MM.1S (cell line): ENCODE measurements at places on chromosomes 4 and X.

GRCh38 chr4:169079942-169080827 lies 70.1 kb upstream of the CBR4 start:
- no peak overlapping the region for H3K4me3 ChIP-seq
- H3K4me1 ChIP-seq = no peaks in the 10 kb centered on the region
- H3K27ac ChIP-seq = no peak overlapping the region
- no peak for DNase-seq
- H3K27me3 ChIP-seq = no peaks in the 10 kb centered on the region

DNA sequence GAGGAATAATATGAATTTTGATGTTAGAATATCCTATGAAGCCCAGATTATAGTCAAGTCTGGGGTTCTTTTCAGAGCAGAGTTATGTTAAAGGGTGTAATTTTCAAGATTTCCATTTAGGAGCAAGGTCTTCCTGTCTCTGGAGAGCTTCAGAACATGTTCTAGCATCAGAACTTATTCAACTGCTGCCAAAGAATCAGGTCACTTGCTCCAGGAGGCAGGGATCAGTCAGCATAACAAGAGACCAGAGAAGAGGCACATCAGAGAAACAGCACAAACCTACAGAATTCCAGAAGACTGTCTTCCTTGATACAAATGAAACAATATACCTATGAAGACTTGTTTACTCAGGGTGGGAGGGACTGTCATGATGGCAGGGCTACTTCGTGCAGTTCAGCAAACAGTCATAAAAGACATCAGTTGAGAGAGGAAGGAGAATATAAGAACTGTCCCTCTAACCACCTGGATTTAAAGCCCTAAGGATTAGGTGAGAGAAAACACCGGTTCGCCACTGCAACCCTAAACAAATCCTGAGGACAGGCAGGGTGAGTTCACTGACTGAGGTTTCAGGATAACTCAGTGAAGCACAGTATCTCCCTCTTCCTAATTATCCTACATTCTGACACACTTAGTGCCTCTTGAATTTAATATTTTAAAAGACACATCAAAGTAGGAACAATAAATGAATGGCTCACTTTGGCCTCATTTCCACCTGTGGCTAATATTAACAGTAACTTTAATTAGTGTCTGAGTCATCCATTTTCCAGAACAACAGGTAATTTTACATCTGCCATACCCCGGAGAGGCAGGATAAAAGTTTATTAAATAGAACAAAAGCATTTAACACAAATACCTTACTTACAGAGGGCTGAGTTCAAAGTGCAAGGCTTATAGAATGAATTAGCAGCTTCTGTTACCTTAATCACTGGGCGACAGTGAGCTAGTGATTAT lies 93.0 kb downstream of the HDAC8 start:
- H3K4me3 ChIP-seq = no peak overlapping the region
- 0 out of 2 replicates have a peak, but pooled peaks cover 2% of the 10 kb centered on the region for H3K36me3 ChIP-seq
- DNase-seq = no peak
- no peaks in the 10 kb centered on the region for H3K4me1 ChIP-seq
- no peaks in the 10 kb centered on the region for H3K27me3 ChIP-seq
- no peak overlapping the region for H3K27ac ChIP-seq

DNA sequence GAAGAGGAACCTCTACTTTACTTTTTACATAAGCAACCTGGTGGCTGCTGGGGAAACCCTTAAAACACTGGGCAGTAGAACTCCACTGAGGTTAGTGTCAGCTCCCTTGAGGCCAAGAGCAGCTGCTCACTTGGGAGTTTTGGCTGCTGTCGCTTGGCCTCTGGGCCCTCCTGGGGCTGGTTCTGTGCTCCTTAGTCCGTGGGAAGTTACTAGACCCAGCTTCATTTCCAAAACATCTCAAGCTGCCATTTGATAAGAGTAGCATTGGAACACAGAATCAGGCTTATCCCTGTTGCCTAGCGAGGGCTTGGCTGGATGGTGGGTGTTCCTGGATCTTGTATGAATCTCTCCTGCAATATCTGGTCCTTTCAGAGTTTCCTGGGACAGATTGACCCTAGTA lies 26.1 kb downstream of the RNF4 start:
- peaks cover 38% of the 10 kb centered on the region for H3K36me3 ChIP-seq
- no peak for DNase-seq
- H3K27ac ChIP-seq = no peak overlapping the region
- no peaks in the 10 kb centered on the region for H3K27me3 ChIP-seq
- no peaks in the 10 kb centered on the region for H3K4me1 ChIP-seq

- no peak overlapping the region for H3K4me3 ChIP-seq
- no peaks in the 10 kb centered on the region for H3K36me3 ChIP-seq
- H3K27me3 ChIP-seq = no peaks in the 10 kb centered on the region
- H3K27ac ChIP-seq = no peak overlapping the region
Measured at GRCh38 chrX:28850955-28851354, 263.7 kb downstream of the IL1RAPL1 start.

- H3K27ac ChIP-seq = peak overlapping the region; percentile 9; the same call in 1 of the 2 replicates
- H3K36me3 ChIP-seq = peaks cover 16% of the 10 kb centered on the region; the same call in 1 of the 2 replicates
- peaks cover 72% of the 10 kb centered on the region for H3K4me1 ChIP-seq
- no peaks in the 10 kb centered on the region for H3K27me3 ChIP-seq
- H3K4me3 ChIP-seq = no peak overlapping the region
Measured at GRCh38 chr4:89263265-89263664, 44.3 kb downstream of the GPRIN3 start.

DNA sequence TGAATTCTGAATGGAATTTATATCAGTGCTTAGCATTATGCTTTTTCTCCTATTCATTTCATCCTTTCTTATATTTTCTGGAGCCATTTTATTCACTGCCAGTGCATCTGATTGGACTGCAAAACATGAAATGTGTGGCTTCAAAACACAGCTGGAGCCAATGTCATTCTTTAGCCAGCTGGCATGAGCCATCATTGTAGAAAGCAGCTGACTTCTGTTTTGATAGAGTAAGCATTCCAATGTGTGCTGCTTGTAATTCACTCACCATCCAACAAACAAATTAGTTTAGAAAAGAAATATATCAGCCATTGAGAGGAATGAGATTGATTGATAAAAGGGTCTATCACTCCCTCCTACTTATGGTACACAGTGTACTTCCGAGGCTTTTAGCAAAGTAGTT lies 2616.0 kb downstream of the ARAP2 start:
- H3K27ac ChIP-seq = no peak overlapping the region
- DNase-seq = no peak
- no peak overlapping the region for H3K4me3 ChIP-seq
- no peaks in the 10 kb centered on the region for H3K36me3 ChIP-seq
- H3K4me1 ChIP-seq = no peaks in the 10 kb centered on the region
- H3K27me3 ChIP-seq = no peaks in the 10 kb centered on the region

- H3K4me3 ChIP-seq = no peak overlapping the region
- H3K4me1 ChIP-seq = no peaks in the 10 kb centered on the region
- H3K27ac ChIP-seq = no peak overlapping the region
- DNase-seq = no peak
Measured at GRCh38 chr4:159435561-159436023, 332.7 kb downstream of the RAPGEF2 start.

- H3K36me3 ChIP-seq = no peaks in the 10 kb centered on the region
- H3K4me3 ChIP-seq = no peak overlapping the region
- H3K27ac ChIP-seq = no peak overlapping the region
- no peaks in the 10 kb centered on the region for H3K4me1 ChIP-seq
- no peaks in the 10 kb centered on the region for H3K27me3 ChIP-seq
Measured at GRCh38 chr4:161991811-161992210, 172.0 kb downstream of the FSTL5 start.

GRCh38 chr4:78669453-78669852 lies 106.7 kb upstream of the BMP2K start:
- H3K36me3 ChIP-seq = no peaks in the 10 kb centered on the region
- H3K4me1 ChIP-seq = no peaks in the 10 kb centered on the region
- H3K27ac ChIP-seq = no peak overlapping the region
- no peak overlapping the region for H3K4me3 ChIP-seq

DNA sequence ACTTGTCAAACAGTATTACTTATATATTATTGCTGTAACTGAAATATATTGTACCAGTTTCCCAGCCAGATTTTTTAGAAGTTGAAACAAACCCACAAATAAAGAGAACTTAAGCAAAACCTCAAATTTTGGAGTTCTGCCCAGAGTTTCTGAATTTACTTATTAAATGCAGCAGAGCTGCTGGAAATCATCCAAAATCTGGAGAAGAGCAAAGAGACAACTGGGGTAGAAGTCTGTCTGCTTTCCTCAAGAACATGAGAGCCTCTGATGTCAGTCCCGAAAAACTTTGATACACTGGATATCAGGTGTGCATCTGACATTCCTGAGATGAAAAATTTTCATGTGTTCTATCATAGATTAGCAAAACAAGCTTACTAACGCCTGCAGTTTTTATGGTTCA lies 325.9 kb downstream of the NR3C2 start:
- no peak overlapping the region for H3K27ac ChIP-seq
- no peaks in the 10 kb centered on the region for H3K4me1 ChIP-seq
- no peaks in the 10 kb centered on the region for H3K36me3 ChIP-seq

GRCh38 chrX:111465669-111466068 lies 45.8 kb upstream of the SERTM2 start:
- H3K27me3 ChIP-seq = no peaks in the 10 kb centered on the region
- H3K27ac ChIP-seq = no peak overlapping the region

GRCh38 chr4:166014411-166014810 lies 141.4 kb downstream of the TLL1 start:
- H3K27me3 ChIP-seq = no peaks in the 10 kb centered on the region
- no peak for DNase-seq

DNA sequence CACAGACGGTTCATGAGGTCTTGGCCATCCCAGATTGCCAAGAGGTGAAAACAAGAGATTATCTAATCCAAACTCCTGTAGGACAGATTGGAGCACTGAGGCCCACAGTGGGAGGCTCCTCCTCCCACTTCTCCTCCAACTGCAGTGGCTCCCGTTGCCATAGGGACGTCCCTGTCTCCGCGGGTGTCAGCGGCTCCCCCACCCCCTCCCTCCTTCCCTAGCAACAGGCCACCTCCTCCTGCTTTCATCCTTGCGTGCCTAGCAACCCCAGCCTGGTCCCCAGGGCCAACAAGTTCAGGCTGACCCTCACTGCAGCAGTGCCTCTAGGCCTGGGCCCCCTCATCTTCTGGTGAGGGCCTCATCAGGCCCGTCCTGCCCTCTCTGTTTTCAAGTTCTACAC lies 6.8 kb upstream of the IQSEC2 start:
- no peak overlapping the region for H3K27ac ChIP-seq
- DNase-seq = no peak
- H3K36me3 ChIP-seq = no peaks in the 10 kb centered on the region

GRCh38 chrX:15056044-15056443 lies 182.8 kb downstream of the MOSPD2 start:
- no peak overlapping the region for H3K27ac ChIP-seq
- no peak overlapping the region for H3K4me3 ChIP-seq
- no peaks in the 10 kb centered on the region for H3K27me3 ChIP-seq
- DNase-seq = no peak

DNA sequence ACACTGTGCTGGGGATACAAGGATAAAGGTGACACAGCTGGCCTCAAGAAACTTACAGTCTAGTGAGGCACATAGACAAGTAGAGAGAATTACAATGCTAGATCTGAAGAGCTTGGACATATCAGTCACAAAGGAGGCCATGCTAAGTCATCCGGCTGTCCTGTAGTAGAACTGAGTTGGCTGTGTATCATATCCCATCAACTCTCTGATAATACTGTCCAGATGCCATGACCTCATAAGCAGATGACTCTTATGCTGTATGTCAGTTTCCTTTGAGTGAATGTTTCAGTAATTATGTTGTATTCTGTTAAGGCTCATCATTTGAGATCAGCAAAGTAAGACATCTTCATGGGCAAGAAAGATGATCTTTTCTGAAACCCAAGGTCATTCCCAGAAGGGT lies 442.9 kb downstream of the MID1IP1 start:
- H3K4me3 ChIP-seq = no peak overlapping the region
- peaks cover 7% of the 10 kb centered on the region for H3K4me1 ChIP-seq
- H3K27me3 ChIP-seq = no peaks in the 10 kb centered on the region
- H3K36me3 ChIP-seq = no peaks in the 10 kb centered on the region
- H3K27ac ChIP-seq = no peak overlapping the region

DNA sequence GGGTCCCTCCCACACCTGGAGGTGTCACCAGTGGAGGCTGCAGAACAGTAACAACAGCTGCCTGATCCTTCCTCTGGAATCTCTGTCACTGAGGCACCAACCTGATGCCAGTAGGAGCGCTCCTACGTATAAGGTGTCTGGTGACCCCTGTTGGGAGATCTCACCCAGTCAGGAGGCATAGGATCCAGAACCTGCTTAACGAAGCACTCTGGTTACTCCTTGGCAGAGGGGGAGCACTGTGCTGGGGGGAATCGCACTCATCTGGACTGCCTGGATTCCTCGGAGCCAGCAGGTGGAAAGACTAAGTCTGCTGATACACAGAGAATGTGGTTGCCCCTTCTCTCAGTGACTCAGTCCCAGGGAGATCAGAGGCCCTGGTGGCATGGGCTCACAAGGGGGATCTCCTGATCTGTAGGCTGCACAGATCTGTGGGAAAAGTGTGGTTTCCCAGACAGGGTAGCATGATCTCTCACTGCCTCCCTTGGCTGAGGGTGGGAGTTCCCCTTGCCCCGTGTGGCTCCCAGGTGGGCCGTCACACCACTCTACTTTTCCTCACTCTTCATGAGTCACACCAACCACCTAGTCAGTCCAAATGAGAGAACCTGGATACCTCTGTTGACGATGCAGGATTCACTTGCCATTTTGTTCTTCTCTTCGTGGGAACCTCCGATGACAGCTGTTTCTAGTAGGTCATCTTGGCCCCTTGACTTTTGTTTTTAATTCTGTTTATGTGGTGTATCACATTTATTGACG lies 305.9 kb downstream of the IDS start:
- no peak overlapping the region for H3K4me3 ChIP-seq
- H3K36me3 ChIP-seq = no peaks in the 10 kb centered on the region
- no peak overlapping the region for H3K27ac ChIP-seq
- no peak for DNase-seq

GRCh38 chr4:114980932-114981708 lies 132.3 kb downstream of the NDST4 start:
- H3K27ac ChIP-seq = no peak overlapping the region
- no peaks in the 10 kb centered on the region for H3K27me3 ChIP-seq
- no peaks in the 10 kb centered on the region for H3K36me3 ChIP-seq
- no peak for DNase-seq

DNA sequence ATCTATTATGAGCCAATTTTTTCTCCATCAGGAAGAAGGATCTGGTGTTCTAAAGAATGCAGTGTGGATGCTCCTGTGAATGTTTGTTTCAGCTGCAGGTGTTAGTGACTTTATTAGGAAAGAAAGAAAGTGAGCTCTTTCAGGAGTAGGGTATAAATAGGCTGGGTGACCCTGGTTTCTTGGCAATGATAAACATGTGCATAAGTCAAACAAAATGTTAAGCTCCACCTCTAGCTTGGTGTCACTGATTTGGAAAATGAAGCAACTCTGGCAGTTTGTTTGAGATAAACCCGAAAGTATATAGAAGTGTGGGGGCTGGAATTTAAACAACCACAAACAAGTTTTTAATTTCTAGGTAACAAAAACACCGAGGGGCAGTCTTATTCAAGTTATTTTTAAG lies 152.3 kb downstream of the COL4A6 start:
- DNase-seq = no peak
- H3K27ac ChIP-seq = peak overlapping the region; percentile 39; the same call in 1 of the 2 replicates
- no peak overlapping the region for H3K4me3 ChIP-seq
- peaks cover 20% of the 10 kb centered on the region for H3K4me1 ChIP-seq
- H3K27me3 ChIP-seq = no peaks in the 10 kb centered on the region
- no peaks in the 10 kb centered on the region for H3K36me3 ChIP-seq
